ENCODE measurements at places on chromosomes 12 and 14.

- no peak for DNase-seq
Measured at GRCh38 chr12:67592228-67593011, 56.1 kb upstream of the DYRK2 start.

DNA sequence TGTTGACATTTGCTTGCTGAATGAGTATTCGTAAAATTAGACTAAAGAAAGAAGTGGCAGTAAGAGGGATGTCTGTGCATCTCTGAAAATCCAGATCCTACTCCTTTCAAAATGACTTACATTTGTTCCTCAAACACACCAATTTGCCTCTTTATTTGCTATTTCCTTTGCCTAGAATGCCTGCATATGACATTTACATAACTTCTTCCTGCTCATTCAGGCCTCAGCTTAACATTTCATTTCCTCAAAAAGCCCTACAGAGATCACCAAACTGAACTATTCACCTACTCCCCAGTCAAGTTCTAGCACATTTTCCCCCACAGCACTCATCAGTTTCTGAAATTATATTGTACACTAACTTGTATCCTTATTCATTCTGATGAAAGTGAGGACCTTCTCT, 907.2 kb downstream of the LRFN5 start:
- DNase-seq, result no peak

GRCh38 chr12:13273850-13274249, 77.3 kb downstream of the EMP1 start:
- DNase-seq, result peak; percentile 85

- peak; percentile 48 for DNase-seq
Measured at GRCh38 chr14:95527387-95528002, 7.4 kb upstream of the GLRX5 start.

DNA sequence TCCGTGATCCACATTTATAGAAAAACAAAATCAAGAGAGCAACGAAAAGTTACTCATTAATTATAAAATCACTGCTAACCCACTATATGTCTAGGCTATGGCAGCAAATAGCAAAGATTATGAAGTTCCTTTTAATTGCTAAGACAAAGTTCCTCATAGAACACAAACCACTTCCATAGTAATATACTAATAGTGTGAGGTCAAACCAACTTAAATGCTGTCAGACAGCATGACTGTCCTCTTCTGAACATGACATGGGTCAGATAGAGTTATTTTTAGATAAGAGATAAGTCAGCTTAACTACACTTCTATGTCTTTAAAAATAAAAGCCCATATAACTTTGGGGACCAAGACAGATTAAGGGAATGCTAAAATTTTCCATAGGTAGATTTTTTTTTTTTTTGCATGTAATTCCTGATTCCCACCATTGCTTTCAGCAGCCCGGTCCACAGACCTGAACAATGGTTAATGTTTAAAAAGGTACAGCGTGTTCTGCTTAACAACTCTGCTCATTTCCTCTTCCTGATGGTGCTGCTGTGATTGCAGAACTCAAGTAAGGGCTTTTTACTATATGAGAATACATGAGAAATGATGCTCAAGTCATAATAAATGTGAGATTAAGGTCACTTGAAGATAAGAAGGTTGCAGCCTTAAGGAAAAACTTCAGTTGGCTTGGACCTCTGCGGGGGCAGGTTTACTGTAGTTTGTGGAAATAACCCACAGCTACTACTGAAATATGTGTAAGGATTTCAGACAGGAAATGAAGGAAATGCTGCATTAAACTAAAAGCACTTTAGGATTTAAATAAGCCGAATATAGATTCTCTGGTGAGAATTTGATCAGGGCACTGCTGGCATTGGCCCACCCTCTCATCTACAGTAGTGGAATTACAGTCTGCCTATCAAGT, 37.7 kb upstream of the DUSP6 start:
- DNase-seq, result no peak

DNA sequence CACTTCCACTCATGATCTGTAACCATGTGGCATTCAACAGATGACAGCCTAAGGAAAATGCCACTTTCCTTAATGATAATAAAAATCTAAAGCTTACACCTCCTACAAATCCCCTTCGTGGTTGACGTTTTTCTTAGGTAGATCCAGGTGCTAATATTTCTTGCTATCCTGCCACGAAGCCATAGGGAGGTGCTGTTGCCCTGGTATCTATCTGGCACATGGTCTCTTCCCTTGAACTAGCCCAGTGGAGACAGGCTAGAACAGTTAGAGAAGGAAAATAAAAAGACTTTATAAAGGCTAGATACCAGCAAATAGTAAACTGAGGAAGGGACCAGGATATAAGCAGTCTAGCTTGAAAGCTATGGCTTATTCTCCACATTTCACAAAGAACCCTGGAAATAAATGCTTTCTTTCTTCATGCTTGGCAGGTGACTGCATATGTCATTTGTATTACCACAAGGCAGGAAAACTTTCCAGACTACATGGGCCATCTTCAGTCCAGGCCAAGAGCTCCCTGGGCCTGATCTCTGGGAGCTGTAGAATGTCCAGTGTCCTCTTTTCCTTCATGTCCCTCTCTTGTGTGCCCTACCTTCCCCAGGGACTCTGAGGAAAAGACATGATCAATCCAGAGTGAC, 15.3 kb downstream of the SPIC start:
- no peak for DNase-seq

GRCh38 chr14:32382704-32383103, 53.6 kb downstream of the AKAP6 start:
- DNase-seq, result peak; percentile 27

DNA sequence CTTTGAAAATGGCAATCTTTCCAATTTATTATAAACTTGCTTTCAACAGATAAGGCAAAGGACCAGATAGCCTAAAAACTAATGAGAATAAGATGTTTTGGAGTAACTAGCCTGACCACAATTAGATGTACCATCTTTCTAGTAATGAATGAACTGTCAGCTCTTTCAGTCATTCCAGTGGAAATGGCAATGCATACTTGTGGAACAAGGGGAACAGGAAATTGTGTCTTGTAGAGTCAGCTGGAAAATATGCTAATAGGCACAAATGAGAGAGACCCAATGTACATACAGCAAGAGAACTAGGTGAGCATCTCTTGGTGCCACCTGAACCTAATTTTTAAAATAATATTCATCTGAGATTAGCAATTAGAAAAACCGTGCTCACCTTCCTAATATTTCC, 76.1 kb upstream of the GPHB5 start:
- no peak for DNase-seq

All from posterior cingulate gyrus (tissue), 11 donors.